ENCODE measurements at places on chromosomes 4 and X. TPM values are rescaled to one million over a fixed set of nuclear protein-coding genes. Genes with fewer than 3 reads are reported as not detected.

DNA sequence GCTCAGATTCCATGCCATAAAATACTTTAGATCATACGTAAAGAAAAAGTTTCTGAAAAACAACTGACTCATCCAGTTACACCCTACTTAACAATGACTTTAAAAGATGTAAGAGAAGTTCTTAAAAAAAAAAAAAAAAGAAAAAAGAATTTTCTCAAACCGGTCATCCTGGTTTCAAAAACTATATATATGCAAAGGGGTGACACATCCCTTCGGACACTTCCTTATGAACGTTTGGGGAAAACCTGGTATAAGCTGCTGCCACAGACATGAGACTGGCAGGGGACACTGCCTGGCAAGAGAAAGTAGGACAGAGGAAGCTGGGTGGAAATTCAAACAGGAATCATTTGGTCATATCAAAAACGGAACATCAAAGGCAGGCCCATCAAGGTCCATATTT lies 81.2 kb upstream of the PRSS48 start:
- no peaks in the 10 kb centered on the region for H3K36me3 ChIP-seq
- no peaks in the 10 kb centered on the region for H3K27me3 ChIP-seq
- DNase-seq: peak; percentile 71
- peak overlapping the region; percentile 73 for H3K27ac ChIP-seq
- no peak overlapping the region for H3K4me3 ChIP-seq
- H3K4me1 ChIP-seq: peaks cover 4% of the 10 kb centered on the region

- no peaks in the 10 kb centered on the region for H3K4me1 ChIP-seq
- H3K36me3 ChIP-seq: no peaks in the 10 kb centered on the region
- no peak for DNase-seq
- no peaks in the 10 kb centered on the region for H3K27me3 ChIP-seq
- no peak overlapping the region for H3K27ac ChIP-seq
These were observed 835.5 kb downstream of the PDHA2 start for GRCh38 chr4:96675416-96675815.

DNA sequence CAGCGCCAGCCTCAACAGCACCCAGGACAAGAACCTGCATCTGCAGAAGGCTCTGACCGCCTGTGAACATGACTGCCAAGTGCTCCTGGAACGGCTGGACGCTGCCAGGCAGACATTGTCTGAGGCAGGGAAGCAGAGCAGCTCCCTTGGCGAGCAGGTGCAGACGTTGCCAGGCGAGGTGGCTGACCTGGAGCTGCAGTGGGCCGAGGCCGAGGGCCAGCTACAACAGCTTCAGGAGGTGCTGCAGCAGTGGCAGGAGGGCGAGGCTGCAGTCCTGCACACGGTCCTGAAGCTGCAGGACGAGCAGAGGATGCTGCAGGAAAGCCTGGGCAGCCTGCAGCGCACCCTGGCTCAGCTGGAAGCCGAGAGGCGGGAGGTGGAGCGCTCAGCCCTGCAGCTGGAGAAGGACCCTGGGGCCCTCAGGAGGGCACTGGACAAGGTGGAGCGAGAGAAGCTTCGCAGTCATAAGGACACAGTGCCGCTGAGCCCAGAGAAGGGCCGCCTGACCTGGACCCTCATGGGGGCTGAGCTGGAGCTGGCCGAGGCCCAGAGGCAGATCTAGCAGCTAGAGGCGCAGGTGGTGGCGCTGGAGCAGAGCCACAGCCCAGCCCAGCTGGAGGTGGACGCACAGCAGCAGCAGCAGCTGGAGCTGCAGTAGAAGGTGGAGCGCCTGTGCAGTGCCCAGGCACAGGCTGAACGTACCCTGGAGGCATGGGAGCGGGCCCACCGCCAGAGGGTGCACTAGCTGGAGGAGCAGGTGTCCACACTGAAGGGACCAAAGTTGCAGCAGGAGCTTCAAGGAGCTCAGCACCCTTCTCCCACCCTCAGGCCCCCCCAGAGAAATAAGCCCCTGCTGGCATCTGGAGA lies 16.4 kb downstream of the SMIM10L2A start:
- H3K27ac ChIP-seq: no peak overlapping the region
- no peak for DNase-seq
- H3K4me3 ChIP-seq: no peak overlapping the region

- H3K4me1 ChIP-seq: peaks cover 6% of the 10 kb centered on the region
- H3K27ac ChIP-seq: no peak overlapping the region
- H3K27me3 ChIP-seq: peaks cover 11% of the 10 kb centered on the region
- peak; percentile 57 for DNase-seq
- no peaks in the 10 kb centered on the region for H3K36me3 ChIP-seq
These were observed 105.7 kb downstream of the PSAPL1 start for GRCh38 chr4:7328913-7329638.

GRCh38 chrX:150731795-150732194 lies 38.6 kb downstream of the MTMR1 start:
- no peak overlapping the region for H3K27ac ChIP-seq
- no peaks in the 10 kb centered on the region for H3K27me3 ChIP-seq
- H3K4me1 ChIP-seq: no peaks in the 10 kb centered on the region
- H3K4me3 ChIP-seq: no peak overlapping the region
- peaks cover 20% of the 10 kb centered on the region for H3K36me3 ChIP-seq

DNA sequence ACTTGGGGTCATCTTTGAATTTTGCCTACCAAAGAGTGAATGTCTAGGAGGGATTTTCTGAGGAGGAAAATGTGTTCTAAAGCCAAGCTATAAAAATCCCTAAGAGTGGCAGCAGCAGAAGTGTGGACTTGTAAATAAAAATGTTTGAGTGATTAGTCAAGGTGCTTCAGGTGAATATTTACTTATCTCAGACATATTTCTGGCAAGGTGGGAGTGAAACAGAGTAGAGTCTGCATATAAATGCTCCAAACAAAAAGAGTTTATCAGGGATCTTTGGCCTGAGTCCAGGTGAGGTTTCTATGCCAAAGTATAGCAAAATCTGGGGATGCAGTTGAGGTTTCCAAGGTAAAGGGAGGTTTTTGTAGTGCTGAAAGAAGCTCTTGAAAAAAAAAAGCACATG lies 19.7 kb downstream of the CYSLTR1 start:
- no peaks in the 10 kb centered on the region for H3K4me1 ChIP-seq
- no peaks in the 10 kb centered on the region for H3K27me3 ChIP-seq
- no peak overlapping the region for H3K27ac ChIP-seq
- no peaks in the 10 kb centered on the region for H3K36me3 ChIP-seq
- no peak overlapping the region for H3K4me3 ChIP-seq
- DNase-seq: no peak

DNA sequence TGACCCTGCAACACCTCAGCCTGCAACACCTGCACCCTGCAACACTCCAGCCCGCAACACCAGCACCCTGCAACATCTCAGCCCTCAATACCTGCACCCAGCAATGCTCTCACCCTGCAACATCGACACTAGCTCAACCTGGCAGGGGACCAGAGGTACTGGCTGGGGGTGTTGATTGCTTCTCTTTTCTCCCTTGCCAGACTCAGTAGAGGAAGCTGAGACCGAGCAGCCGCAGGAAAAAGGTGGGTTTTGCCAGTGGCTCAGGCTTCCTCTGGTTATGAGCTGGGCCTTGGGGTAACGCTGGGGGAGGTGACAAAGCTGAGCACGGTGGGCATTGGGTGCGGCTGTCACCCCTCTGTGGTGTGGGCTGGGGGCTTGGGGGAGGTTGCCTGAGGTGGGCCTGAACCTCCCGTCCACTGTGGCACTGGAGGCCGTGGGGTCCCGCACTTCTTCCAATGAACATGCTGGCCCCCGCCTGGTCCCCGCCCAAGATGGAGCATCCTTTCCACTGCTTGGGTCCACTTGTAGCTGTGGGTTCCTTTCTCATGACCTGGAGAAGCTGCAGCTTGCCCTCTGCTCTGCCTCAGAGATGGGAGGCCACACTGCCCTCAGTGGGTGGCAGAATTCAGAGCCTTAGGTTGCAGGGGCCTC lies 26.0 kb downstream of the SH3TC1 start:
- H3K27ac ChIP-seq: no peak overlapping the region
- no peaks in the 10 kb centered on the region for H3K36me3 ChIP-seq
- H3K4me3 ChIP-seq: no peak overlapping the region
- H3K4me1 ChIP-seq: peaks cover 7% of the 10 kb centered on the region
- H3K27me3 ChIP-seq: peaks cover 5% of the 10 kb centered on the region

DNA sequence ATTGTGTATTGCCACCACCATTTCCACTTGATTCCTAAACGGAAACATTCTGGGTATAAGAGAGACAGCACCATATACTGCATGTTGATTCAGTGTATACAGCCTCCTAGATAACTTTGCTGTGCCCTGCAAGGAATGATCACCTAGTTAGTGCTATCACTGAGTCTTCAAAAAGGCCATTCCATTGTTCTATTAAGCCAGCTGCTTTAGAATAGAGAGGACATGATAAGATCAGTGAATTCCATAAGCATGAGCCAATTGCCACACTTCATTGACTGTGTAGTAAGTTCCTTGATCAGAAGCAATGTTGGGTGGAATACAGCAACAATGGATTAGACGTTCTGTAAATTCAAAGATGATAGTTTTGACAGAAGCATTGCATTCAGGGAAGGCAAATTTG lies 1047.3 kb downstream of the PCDH18 start:
- no peaks in the 10 kb centered on the region for H3K4me1 ChIP-seq
- H3K36me3 ChIP-seq: no peaks in the 10 kb centered on the region
- no peak overlapping the region for H3K4me3 ChIP-seq
- no peak for DNase-seq

DNA sequence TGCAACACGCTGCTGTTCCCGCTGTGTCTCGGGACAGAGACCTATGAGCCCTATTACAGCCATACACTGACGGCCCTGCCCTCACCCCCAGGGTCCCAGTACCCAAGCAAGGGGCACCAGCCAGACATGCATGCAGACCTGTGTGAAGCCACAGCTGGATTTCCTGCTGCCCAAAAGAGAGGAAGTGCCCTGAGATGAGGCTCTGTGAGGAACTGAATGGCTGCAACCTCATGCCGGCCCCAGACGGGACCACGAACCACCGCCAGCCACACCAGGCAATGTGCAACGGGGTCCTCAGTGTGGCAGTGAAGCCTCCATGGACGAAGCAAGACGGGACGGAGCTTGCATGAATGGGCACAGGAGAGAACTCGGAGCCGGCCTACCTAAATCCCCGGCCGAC lies 21.1 kb downstream of the CTBP1 start:
- DNase-seq: no peak
- H3K36me3 ChIP-seq: peaks cover 90% of the 10 kb centered on the region
- no peaks in the 10 kb centered on the region for H3K4me1 ChIP-seq
- H3K27ac ChIP-seq: no peak overlapping the region
- no peaks in the 10 kb centered on the region for H3K27me3 ChIP-seq

DNA sequence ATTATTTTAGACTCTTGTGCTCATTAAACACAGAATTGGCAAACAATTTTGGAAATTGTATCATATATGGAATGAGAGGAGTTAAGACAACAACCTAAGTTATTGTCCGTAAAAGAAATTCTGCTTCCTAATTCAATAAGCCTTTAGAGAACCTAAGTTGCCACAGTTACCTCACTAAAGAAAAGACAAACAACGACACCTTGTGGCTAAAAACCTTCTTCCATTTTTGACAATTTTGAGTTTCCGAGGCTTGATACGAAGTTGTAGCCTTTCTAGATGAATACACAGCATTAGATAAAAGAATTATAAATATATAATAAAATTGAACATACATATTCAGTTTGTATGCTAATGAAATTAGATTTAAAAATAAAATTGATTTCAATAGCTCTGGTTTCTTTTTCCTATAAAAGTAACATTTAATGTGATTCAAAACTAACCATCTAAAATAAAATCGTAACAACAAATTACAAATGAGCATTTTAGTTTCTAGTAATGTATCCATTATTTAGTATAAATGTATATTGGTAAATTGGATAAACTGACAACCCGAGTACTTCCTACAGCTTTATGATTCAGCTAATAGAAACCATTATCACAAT lies 275.1 kb downstream of the GPM6A start:
- no peak overlapping the region for H3K4me3 ChIP-seq
- H3K4me1 ChIP-seq: no peaks in the 10 kb centered on the region
- DNase-seq: peak; percentile 62

DNA sequence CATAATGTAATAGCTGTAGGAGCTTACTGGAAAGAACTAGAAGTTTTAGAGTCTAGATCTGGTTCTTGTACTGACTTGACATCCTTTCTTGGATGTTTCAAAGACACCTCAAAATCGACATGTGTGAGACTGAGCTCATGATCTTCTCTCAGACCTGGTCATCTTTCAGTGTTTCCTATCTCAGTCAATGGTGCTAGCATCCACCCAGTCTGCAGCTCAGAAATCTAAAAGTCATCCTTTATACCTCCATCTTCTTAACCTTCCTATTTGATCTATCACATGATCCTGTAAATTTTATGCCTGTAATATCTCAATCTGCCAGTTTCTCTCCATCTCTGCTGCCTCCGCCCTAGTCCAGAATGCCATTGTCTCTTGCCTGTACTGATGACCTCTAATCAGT lies 301.9 kb upstream of the PITX2 start:
- no peak overlapping the region for H3K4me3 ChIP-seq
- H3K4me1 ChIP-seq: no peaks in the 10 kb centered on the region
- no peaks in the 10 kb centered on the region for H3K27me3 ChIP-seq
- DNase-seq: no peak
- H3K27ac ChIP-seq: no peak overlapping the region
- H3K36me3 ChIP-seq: no peaks in the 10 kb centered on the region

DNA sequence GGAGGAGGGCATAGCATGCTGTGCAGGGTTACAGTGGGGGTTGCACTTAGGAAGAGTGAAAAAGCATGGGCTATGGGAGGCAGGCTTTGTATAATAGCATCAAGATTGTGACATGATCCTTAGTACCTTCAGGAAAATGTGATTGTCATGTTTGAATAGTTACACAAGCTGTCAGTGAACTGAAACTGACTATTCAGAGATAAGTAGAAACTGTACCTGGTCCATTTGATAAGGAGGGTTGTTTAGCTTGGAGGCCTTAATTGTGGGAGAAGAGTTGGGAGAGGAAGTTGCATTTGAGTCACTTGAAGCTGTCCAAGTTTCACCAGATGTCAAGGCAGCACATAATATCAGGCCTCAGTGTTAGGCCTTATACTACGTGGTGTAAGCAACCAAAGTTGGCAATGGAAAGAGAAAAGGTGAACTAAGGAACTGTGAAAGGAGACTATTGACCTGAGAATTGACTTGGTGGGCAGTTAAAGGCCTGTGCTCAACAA lies 85.0 kb downstream of the TEX13C start:
- no peak for DNase-seq
- no peaks in the 10 kb centered on the region for H3K4me1 ChIP-seq
- no peaks in the 10 kb centered on the region for H3K27me3 ChIP-seq
- H3K27ac ChIP-seq: no peak overlapping the region

GRCh38 chr4:80948141-80948540 lies 82.4 kb upstream of the BMP3 start:
- H3K27ac ChIP-seq: no peak overlapping the region
- no peaks in the 10 kb centered on the region for H3K27me3 ChIP-seq
- DNase-seq: no peak
- no peaks in the 10 kb centered on the region for H3K4me1 ChIP-seq
- H3K4me3 ChIP-seq: no peak overlapping the region
- H3K36me3 ChIP-seq: no peaks in the 10 kb centered on the region

GRCh38 chrX:97628326-97628725 lies 744.6 kb downstream of the RPA4 start:
- H3K4me1 ChIP-seq: no peaks in the 10 kb centered on the region
- H3K27me3 ChIP-seq: peaks cover 1% of the 10 kb centered on the region
- no peak overlapping the region for H3K27ac ChIP-seq
- no peaks in the 10 kb centered on the region for H3K36me3 ChIP-seq
- H3K4me3 ChIP-seq: no peak overlapping the region
- DNase-seq: no peak

- H3K4me1 ChIP-seq: no peaks in the 10 kb centered on the region
- no peak overlapping the region for H3K4me3 ChIP-seq
These were observed 323.5 kb downstream of the FAM47A start for GRCh38 chrX:33808636-33809035.

Gene MAMLD1
- total RNA-seq: 1.4 TPM

Gene ACOT9
- total RNA-seq: 47.3 TPM

Gene CT83
- not detected for total RNA-seq

Gene MAPK10
- 6.5 TPM for total RNA-seq

Gene KIT
- 6.9 TPM for total RNA-seq

Gene ATP1B4
- total RNA-seq: not detected

Data from IMR-90 (cell line).